Activated CD8-positive, alpha-beta T cell treated with anti-CD3 and anti-CD28 coated beads for 36 hours (primary cell): ENCODE measurements at places on chromosomes 2 and 18. TPM values are rescaled to one million over a fixed set of nuclear protein-coding genes. Genes with fewer than 3 reads are reported as not detected.
A peak's percentile ranks its signal among the peaks of the same experiment; 100 is the strongest.

DNA sequence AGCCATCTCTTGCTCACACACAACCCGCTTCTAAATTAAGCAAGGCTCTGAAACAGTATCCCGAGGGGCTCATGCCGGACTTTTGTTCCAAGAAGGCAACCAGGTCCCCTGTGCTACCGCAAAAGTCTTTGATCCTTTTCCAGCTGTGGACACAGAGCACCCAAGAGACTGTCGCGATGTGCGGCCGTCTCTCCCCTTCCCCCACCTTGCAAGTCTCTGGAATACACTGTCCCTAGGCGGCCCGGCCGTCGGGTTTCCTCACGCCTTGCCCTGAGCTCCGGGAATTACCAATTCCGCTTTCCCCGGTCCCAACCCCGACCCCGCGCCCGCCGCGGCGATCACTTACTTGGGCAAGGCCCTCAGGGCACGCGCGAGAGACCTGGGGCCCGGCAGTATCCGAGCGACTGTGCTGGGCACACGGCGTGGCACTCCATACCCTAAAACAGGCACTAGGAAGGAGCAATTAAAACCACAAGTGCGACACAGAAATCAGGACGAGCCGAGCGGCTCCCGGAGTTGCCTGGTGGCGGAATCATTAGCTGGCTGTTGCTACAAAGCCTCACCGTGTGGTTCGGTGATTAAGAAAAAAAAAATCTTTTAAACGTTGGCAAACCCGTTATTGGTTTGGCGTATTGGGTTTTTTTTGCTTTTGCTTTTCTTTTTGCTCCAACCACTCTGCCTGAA, 2.2 kb upstream of the DLX1 start:
- no peak for DNase-seq
- peaks cover 6% of the 10 kb centered on the region for H3K36me3 ChIP-seq
- peak overlapping the region; percentile 75 for H3K4me3 ChIP-seq
- peaks cover 42% of the 10 kb centered on the region for H3K4me1 ChIP-seq

DNA sequence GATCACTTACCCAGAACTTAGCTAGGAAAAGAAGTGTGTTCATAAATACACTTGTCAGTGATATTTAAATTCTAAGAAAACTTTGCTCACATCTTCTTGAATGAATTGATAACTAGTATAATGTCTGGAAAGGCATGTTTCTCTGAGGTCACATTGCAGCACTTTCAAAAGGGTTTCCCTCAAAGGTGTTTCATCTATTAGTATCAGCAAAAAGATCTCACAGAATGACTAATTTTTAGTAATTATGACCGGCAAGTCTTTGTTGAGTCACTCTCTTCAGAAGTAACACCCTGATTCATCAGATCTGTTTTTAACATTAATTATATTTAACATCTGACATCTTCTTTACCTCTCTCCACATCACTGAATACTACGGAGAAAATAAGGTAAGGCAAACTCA, 222.3 kb downstream of the IKZF2 start:
- peaks cover 19% of the 10 kb centered on the region for H3K4me1 ChIP-seq
- no peak overlapping the region for H3K4me3 ChIP-seq
- no peak for DNase-seq
- H3K36me3 ChIP-seq, result no peaks in the 10 kb centered on the region

DNA sequence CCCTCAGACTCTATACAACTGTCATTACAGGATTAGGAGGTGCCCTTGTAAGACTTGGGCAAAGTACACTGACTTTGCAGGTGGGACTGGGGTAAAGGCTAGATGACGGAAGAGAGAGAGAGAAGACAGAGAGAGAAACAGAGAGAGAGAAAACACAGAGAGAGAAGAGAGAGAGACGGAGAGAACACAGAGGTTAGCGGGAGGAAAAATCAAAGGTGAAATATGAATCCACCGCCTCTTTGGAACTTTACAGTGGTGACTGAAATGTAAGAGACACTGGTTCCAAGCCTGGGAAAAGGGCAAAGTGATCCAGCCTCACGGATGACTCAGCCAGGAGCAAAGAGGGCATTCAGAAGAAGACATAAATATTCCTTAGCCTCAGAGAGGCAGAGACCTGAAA, 25.1 kb upstream of the CAB39 start:
- DNase-seq, result no peak
- H3K36me3 ChIP-seq, result no peaks in the 10 kb centered on the region
- no peak overlapping the region for H3K4me3 ChIP-seq
- H3K27ac ChIP-seq, result no peak overlapping the region
- H3K4me1 ChIP-seq, result peaks cover 14% of the 10 kb centered on the region

- no peaks in the 10 kb centered on the region for H3K27me3 ChIP-seq
- DNase-seq, result no peak
- H3K36me3 ChIP-seq, result no peaks in the 10 kb centered on the region
- H3K4me1 ChIP-seq, result peaks cover 3% of the 10 kb centered on the region
- H3K4me3 ChIP-seq, result no peak overlapping the region
- no peak overlapping the region for H3K27ac ChIP-seq
Measured at GRCh38 chr2:101238930-101239759, 13.5 kb upstream of the CNOT11 start.

BUB1 gene
- 111 TPM for total RNA-seq

DNA sequence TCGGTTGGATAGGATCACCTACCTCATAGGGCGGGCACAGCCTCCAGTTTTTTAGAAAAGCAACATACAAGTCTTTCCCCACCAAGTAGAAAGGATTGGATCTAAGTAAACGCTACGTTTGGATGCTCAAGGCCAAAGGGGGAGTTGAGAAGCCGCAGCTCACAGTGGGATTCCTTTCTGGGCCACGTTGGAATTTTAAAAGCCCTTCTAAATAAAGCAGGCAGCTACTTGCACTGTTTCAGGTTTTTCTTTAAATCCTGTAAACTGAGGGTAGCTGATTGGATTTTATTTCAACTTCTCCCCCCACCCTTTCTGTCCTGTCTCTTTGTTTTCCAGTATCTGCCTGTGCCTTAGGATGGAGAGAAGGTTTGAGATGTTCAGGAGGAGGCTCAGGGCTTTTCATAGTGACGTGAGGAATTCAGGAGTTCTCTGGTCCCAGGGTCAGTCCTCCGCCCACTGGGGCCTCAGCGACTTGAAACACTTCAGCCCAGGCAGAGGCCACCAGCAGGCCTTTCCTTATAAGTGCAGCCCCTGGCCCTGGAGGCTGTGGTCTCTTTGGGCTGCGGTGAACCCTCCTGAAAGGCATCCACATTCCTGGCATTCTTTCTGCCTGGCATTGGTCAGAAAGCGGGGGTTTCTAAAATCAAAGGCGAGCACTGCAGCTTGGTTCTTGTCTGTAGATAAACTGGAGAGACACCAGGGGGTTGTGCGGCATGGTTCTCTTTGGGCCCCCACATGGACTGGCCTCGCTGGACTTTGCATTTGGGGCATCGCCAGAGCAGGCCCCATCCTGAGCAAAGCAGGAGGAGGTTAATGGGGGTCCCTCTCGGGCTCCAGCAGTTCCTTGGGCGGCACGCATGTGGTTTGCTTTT, 44.5 kb downstream of the SH3BP4 start:
- H3K27ac ChIP-seq, result no peak overlapping the region
- no peak overlapping the region for H3K4me3 ChIP-seq
- peaks cover 2% of the 10 kb centered on the region for H3K4me1 ChIP-seq
- no peaks in the 10 kb centered on the region for H3K36me3 ChIP-seq
- peaks cover 10% of the 10 kb centered on the region for H3K27me3 ChIP-seq
- no peak for DNase-seq

DNA sequence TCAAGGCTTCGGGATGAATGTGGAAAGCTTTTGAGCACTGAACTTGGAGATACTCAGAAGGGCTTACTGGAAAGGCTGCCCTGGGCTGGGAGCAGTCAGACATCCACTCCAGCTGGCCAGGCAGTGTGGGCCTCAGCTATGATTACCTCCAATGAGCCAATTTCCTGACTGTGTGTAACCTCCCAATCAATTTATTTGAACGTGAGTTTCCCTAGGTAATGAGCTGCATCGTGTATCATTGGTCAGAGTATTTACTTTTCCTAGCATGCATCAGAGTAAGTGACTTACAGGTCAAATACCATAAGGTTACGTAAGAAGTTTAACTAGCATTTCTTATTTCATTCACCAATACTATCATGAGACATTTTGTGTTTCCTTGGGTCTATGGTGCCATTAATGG, 11.0 kb upstream of the CTAGE1 start:
- no peak overlapping the region for H3K27ac ChIP-seq
- H3K4me1 ChIP-seq, result peaks cover 4% of the 10 kb centered on the region
- DNase-seq, result no peak
- H3K36me3 ChIP-seq, result no peaks in the 10 kb centered on the region
- H3K27me3 ChIP-seq, result no peaks in the 10 kb centered on the region

TMEM178A gene
- total RNA-seq, result 0.23 TPM

GRCh38 chr2:102782933-102783332, 21.1 kb downstream of the TMEM182 start:
- no peak overlapping the region for H3K4me3 ChIP-seq
- H3K27me3 ChIP-seq, result no peaks in the 10 kb centered on the region
- H3K4me1 ChIP-seq, result peaks cover 4% of the 10 kb centered on the region
- DNase-seq, result no peak
- no peak overlapping the region for H3K27ac ChIP-seq

- no peak for DNase-seq
- no peak overlapping the region for H3K27ac ChIP-seq
- no peaks in the 10 kb centered on the region for H3K4me1 ChIP-seq
Measured at GRCh38 chr2:168683996-168684395, 118.4 kb upstream of the NOSTRIN start.
